ENCODE measurements at places on chromosomes 11 and 22. TPM values are rescaled to one million over a fixed set of nuclear protein-coding genes. Genes with fewer than 3 reads are reported as not detected.
A peak's percentile ranks its signal among the peaks of the same experiment; 100 is the strongest.

DNA sequence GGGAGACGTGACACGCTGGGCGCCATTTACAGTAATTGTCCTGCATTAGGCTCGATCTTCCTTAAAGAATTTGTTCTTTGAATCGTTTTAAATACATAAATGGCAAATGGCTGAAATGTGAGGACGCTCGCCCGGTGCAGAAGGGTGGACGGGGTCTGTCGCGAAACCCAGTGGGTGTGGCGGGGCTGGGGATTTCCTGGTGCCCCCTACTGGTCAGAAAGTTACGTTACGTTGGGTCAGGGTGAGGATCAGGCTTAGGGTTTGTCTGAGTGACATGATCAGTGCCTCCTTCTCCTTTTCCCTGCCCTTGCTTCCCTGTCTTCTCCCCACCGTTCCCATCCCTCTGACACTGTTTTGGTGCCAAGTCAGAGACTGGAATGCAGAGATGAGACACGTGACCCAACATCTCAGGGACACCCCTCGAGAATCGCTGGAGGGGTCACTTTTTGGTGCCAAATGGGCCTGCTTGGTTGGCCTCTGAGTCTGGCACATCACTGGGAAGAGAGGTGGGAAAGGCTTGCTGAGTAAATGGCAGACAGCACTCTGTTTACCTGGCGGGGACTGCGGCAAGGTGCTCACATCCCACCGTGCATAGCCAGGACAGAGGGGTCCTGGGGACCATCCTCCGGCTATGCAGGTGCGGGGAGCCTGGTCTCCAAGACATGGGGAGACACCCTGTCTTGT lies 1107.6 kb downstream of the BRD1 start:
- no peak for DNase-seq

The DGAT2 gene
- 11.1 TPM for total RNA-seq

The FAM83F gene
- 1.0 TPM for total RNA-seq

DNA sequence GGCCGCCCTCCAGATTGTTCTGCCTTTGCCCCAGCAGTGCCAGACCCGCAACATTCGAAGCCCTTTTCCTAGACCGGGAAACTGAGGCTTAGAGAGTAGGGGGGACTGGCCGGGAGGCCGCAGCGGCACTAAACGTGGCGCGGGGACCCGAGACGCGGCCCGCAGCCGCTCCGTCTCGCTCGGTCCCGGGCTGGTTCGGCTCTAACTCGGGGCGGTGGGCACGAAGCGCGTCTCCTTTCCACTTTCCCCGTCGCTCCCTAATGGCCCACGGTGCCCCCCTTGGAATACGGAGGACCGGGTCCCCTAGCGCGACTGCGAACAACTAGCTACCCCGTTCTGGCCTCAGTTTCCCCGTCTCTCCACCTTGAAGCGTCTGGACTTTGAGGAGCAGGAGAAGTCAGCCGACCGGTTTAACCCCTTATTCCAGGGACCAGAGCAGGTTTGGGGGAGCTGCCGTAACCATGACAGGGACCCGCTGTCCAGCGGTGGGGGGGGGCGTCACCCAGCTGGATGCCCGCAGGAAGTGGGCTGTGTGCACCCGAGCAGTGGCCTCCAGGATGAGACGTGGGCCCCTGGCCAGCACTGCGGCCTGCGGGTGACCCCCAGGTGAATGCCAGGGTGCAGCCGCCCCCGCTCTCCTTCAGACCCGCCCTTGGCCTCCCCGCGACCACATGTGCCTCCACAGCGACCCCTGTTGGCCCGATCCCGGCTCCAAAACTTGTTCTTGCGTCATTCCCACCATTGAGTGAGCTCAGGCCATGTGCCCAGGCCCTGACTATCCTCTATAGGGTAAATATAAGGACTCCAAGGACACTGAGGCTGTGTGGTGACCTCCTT lies 1.1 kb downstream of the CDC42EP1 start:
- peak; percentile 96 for DNase-seq

DNA sequence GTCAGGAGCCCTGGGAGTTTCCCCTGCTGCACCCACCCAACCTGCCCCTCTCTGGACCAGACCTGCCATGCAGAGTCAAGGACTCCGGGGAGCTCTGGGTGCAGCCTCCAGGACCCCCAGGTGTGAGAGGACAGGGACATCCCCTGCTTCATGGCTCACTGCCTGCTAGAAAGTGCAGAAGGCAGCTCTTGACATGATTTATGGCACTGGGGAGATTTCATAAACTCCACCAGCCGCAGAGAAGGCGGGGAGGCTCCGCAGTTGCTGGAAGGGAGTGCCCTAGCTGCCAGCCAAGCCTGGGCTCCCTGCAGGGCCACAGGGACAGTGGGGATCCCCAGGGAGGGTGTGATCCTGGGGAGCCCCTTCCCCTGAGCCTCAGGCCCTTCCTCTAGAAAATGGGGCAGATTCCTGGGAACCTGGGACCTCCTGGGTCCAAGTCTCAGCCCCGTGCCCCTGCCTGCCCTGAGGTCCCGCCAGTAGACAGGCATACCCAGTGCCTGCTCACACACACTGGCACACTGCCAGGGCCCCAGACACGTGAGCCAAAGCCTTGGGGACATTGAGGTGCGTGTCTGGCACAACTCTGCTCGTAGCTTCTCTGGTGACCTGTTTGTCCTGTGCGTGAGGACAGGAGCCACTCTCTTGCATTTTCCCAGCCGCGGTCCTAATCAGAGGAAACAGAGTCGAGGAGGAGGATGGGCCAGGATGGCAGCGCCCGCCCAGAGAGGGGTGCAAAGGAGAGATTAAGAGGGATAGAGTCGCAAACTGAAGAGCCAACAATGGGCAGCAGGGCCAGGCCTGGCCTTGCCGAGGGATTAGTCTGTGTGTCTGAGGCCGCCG lies 13.8 kb downstream of the CABP7 start:
- no peak for DNase-seq

The TCN2 gene
- total RNA-seq, result 39.9 TPM

DNA sequence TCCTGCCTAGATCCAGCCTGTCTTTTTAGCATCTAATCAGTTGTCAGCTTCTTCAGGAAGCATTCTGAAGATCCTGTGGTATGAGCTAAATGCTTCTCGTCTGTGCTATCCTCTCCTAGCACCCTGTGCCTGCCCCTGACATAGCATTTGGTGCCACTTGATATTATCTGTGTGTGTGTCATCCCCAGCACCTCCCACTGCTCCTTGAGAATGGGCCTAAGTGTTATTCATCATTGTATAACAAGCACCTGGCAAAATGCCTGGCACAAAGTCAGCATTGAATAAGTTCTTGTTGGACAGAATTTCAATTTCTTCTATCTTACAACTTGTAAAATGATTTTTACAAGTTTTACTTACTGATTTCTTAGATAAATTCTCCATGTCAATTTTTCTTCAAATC lies 28.1 kb upstream of the OLFML1 start:
- DNase-seq, result no peak

The SSTR3 gene
- 0.11 TPM for total RNA-seq

The FREY1 gene
- total RNA-seq, result 0.67 TPM

The SLC22A25 gene
- total RNA-seq, result not detected

- DNase-seq, result no peak
Observed at GRCh38 chr11:90326647-90327046, 103.8 kb upstream of the CHORDC1 start.

The TMEM191B gene
- total RNA-seq, result 8.1 TPM

DNA sequence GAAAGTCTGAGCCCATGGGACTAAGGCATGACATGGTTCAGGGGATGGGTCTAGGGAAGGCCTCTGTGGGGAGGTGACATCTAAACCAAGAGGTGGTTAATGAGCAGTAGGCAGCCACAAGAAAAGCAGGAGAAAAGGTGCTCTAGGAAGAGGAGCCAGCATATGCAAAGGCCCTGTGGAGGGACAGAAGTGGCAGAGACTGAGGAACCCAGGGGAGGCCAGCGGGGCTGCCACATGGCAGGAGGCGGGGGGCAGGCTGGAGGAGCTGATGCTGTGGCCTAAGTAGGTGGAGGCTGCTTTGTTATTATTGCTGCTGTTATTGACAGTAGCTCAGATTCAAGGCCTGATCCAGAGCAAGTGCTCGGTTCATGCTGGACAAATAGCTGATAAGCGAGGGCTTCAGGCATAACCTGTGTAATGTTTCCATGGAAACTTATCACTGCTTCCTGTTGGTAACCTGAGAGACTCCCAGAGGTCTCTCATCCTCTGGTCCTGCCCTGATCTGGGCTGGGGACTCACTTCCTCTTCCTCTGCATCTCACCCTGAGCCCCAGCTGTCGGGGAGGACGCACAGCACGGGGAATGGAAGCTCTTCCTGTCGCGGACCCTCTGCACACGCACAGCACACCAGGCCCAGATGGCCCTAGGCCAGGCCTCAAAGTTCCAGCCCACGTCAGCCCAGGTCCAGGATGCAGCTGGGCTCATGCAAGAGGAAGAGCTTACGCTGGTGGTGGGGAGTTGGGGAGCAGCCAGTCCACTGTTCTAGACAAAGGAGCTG lies 75.2 kb upstream of the TP53I11 start:
- DNase-seq, result peak; percentile 61

DNA sequence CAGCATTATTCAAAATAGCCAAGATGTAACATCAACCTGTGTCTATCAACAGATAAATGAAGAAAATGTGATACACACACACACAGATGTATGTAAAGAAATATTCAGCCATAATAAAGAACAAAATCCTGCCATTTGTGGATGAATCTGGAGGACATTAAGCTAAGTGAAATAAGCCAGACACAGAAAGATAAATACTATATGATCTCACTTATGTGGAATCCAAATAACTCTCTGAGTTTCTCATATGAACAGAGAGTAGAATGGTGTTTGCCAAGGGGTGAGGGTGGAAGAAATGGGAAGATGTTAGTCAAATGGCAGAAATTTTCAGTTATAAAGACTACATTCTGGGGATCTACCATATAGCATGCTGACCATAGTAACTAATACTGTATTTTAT lies 224.2 kb downstream of the GUCY1A2 start:
- DNase-seq, result no peak

DNA sequence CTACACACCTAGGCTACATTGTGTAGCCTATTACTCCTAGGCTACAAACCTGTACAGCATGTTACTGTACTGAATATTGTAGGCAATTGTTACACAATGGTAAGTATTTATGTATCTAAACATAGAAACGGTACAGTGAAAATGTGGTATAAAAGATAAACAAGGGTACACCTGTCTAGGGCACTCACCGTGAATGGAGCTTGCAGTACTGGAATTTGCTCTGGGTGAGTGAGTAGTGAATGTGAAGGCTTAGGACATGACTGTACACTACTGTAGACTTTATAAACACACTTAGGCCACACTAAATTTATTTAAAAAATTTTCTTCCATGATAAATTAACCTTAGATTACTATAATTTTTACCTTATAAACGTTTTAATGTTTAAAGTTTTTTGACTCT lies 171.7 kb upstream of the NCAM1 start:
- DNase-seq, result no peak

DNA sequence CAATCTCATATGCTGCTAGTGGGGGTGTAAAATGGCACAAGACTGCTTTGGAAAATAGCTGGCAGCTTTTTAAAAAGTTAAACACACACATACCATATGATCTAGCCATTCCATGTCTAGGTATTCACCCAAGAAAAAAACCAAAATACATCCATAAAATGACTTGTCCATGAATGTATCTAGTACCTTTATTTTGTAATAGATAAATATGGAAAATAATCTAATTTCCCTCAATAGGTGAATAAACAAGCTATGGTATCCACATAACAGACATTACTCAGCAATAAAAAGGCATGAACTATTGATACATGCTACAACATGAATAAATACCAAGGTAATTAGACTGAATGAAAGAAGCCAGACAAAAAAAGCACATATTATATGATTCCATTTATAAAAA lies 22.9 kb downstream of the RNF141 start:
- DNase-seq, result no peak

DNA sequence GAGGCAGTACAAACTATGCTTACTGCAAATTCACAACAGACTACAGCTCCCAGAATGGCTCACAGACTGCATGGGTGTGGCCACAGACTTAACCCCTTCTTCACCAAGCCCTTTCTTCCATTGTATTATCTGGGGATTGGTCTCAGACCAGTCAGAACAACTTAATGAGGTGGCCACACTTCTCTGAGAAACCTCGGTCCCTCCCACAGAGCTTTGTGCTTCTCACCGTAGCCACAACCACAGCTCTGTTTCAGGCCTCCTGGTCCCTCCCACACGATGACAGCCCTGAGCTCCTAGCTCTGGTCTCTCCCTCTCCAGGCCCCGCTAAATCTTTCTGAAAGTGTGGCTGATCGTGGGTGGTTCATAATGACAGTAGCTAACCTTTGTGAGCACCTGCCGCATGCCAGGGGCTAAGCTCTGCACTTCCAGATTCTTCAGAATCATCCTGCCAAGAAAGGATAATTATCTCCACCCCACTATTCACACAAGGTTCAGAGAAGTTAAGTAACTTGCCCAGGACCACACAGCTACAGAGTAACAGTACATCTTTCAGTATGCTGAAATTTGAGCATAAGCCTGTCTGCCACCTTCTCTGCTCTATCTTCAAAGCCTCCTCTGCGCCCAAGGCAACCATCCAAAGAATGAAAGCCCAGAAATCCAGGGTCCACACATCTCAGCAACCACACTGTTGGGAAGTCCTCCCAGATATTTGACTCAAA lies 5.4 kb downstream of the PDE2A start:
- no peak for DNase-seq

DNA sequence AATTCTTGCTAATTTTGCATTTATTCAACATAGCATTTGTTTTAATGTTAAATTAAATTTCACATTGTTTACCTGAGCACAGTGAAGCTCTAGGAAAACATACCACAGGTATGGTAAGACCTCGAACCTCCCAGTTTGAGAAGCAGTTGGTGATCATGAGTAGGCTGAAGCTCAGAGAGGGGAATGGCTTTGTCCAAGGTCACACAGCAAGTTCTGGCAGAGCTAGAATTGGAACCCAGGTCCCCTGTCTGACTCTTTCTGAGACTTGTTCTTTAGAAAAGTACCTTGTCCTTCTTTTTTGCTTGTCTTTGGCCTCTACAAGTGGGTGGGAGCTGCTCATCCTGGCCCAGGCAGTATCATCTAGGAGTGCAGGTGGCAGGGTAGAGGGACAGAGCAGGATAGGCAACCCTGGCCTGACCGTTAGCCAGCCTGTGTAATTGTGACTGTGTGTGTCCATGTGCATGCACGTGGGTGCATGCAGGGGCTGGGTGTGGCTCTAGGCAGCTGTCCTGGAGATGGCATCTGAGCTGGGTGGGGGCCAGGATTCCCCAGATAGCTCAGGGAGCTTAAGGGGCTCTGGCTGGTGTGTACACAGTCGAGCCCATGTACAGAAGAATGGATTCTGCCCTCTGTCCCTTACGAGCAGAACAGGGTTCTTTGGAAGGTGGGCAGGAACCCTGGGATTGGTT lies 21.6 kb downstream of the PHLDB1 start:
- no peak for DNase-seq

DNA sequence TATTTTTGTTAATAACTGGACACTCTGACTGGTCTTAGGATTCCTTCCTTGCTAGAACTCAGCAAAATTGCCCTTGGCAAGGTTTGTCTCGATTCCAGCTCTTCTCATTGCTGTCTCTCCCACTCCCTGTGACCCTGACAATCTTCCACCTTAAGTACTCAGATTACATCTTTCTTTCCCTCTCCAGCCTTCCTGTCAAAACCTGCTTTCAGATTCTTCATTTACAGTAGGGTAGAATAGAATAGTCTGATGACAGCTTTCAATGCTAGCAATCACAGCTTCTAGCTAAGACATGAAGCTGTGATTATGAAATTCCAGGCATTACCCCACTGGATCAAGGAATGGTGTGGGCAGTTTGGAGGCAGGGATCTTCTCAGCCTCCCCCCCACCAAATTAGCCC lies 39.2 kb upstream of the LMO2 start:
- no peak for DNase-seq
